ENCODE measurements at places on chromosomes 13 and 19.

GRCh38 chr13:76644906-76645305 lies 241.3 kb downstream of the KCTD12 start:
- no peak for DNase-seq

DNA sequence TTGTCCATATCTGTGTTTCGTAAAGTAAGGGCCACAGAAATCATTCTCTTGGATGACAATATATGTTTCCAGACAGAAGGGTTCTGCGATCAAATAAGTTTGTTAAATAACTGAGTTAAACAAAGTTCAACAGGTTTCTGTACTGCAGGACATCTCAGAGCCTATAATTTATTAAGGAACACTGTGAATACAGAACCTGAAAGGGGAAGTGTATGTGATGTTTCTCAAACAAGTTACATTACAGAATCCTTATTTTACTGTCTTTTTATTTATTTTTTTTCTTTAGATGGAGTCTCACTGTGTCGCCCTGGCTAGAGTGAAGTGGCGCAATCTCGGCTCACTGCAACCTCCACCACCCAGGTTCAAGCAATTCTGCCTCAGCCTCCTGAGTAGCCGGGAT lies 55.4 kb upstream of the GTF2F2 start:
- DNase-seq = no peak

DNA sequence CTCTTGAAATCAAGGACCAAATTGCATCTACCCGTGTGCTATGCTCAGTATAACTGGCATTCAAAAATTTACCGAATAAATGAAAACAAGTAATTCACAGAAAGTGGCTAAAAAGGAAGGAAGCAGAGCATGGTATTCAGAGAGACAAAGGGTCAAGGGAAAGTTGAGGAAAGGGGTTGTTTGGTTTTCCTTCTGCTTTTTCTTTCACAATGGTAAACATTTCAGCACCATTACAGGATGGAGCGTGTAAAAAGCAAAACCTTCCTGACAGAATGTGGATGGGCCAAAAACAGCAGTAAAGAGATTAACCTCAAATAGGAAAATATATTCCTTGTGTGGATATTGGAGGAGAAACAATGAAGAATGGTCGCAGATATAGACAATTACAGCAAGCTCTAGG lies 14.8 kb downstream of the DIAPH3 start:
- DNase-seq = no peak

DNA sequence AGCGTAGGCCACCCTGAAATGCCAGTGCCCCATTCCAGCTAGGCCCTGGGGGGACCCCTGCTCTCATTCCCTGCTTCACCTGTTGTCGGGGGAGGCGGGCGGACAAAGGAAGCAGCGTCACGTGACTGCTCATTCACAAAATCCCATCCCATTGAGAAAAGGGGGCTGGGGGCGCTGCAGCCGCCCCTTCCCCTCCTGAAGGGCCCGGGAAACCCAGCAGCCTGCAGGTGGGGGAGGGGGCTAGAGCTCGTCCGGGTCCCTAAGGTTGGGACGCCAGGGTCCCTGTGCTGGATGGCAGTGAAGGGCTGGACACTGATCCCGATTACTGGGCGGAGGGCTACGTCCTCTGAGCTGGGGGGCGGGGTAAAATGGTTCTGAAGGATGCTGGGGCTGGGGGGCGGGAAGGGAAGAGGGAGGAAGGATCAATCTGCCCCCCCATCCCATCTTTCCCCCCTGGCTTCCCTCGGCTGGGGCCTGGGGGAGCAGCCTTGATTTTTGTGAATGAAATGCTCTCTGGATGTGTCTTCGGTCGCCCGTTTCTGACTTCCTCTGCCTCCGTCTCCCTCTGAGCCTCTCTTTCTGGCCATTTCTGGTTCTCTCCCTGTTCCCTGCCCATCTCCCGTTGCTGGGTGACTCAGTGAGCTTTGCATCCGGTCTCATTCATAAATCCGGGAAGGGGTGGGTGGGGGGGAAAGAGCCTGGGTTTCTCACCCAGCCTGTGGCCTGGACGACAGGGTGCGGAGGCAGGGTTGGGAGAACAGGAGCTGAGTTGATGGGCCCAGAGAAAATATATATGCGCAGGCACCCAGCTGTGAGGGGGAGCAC lies 816 bp downstream of the SPRED3 start:
- peak; percentile 12 for DNase-seq

All from anterior cingulate cortex (tissue), 58 donors.